ENCODE measurements at places on chromosomes 6 and 20.

GRCh38 chr20:21162631-21163030 lies 36.7 kb downstream of the KIZ start:
- DNase-seq: no peak

- no peak for DNase-seq
These were observed 107.6 kb upstream of the KHDRBS2 start for GRCh38 chr6:62393608-62394007.

DNA sequence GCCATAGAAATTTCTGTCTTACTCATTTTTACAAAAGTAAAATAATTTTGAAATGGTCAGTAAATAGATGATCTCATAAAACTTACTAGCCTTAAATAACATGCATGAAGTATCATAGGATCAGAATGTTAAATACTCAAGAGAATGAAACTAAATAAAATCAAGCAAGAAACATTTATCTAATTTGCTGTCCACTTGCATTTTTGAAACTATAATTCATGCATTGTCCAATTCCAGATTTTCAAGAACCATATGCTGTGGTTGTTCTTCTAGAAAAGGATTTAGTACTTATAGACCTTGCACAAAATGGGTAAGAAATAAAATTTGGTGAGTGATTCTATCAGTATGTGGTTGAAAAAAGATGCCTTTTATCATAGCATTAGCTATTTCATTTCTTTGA lies 107.0 kb downstream of the STXBP5 start:
- DNase-seq: no peak

DNA sequence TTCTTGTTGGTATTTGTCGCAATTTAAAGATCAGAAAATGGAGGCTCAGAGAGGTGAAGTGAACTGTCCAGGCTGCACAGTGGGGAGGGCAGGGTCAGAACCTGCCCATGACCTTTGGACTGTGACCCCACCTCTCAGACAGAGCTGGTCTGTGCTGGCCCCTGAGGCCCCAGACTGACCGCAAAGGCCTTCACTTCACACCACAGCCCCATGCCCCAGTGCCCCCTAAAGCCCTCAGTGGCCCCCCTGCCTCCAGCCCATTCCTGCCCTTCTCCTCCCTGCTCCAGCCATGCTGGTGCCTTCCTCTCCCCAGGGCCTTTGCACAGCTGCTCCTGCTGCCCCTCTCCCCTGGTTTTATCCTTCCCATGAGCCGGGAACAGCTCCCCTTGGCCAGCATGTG lies 9.4 kb upstream of the RBBP8NL start:
- no peak for DNase-seq

DNA sequence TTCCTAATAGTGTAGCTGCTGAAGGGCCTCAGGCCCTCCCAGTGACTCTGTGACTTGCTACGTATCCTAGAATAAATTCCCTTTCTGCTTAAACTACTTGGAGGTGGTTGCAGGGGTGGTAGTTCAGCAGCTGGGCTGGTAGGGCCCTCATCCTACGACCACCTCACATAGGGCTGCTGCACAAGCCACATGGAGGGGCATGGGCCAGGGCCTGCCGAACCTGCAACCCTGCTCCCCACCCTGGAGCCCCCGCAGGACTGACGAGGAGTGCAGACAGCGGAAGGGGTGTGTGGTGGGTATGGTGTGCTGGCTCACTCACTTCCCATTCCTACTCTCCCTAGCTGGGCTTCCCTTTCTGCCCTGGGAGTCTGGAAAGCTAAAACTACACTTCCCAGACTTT lies 56.2 kb upstream of the MLN start:
- no peak for DNase-seq

DNA sequence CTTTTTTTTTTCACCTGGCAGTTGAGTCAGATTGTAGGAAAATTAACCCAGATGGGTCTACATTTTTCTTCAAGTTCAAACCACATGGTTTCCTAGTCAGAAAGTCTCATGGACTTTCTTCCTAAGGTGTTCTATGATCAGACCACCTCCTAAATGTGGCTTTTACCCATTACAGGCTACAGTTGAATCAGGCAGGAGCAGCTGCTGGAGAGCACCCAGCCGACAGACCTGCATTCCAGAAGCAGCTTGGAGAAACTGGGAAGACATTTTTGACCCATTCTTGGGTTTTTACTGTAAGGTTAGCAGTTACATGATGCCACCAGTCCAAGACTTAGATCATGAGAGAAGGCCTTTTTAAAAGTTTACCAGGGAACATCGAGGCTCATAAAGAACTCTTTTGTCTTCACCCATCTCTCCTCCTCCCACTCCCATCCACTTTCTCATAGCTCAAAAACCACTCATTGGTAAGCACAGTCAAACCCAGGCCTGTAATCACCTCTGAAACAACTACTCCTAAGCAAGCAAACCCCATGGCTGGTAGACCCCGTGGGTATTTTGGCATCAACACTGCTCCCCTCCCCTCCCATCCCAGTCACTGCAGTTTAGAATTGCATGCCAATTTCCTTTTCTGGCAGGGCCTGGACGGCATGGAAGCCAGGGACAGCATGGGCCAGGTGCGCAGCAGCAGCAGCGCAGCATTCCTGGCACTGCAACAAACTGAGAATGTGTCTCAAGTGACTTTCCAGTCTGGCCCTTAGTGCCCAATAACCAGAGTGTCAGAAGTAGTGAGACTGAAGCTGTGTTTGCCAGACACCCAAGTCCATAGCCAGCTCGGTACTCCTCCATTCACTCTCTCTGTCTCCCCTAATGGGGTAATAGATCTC lies 113.7 kb downstream of the CLIC5 start:
- DNase-seq: no peak

DNA sequence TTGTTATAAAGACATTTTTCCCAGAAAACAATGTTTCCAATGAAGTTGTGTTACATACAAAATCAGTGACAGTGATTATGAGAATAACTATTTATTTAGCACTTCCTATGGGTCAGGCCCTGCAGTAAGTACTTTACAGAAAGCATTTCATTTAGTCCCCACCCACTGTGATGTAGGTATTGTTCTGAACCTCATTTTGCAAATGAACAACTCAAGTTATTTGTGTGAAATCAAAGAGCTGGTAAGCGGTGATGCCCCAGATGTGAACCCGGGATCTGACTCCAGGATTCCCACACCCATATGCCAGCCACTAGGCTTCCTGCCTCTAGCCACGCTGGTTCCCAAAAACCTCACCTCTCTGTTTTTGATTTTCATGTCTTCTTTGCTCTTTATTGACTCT lies 30.9 kb downstream of the FAXC start:
- no peak for DNase-seq

DNA sequence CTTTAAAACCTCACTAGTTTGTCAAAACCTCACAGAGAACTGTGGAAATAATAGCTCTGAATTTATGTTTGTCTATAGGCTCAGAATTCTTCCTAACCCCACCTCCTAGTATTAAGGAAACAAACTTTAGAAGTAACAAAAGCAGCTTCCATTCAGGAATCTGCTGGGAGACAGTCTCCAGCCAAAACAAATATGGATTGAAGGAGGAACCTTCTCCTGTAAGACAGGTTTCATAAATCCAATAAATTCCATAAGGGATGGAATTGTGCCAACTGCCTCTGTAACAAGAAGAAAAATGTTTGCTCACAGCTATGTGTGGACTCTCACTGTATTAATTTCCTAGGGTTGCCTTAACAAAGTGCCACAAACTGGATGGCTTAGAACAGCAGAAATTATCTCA lies 7.5 kb downstream of the SYCP2 start:
- DNase-seq: no peak

- no peak for DNase-seq
These were observed 171.7 kb upstream of the MAN1A1 start for GRCh38 chr6:119521251-119521650.

DNA sequence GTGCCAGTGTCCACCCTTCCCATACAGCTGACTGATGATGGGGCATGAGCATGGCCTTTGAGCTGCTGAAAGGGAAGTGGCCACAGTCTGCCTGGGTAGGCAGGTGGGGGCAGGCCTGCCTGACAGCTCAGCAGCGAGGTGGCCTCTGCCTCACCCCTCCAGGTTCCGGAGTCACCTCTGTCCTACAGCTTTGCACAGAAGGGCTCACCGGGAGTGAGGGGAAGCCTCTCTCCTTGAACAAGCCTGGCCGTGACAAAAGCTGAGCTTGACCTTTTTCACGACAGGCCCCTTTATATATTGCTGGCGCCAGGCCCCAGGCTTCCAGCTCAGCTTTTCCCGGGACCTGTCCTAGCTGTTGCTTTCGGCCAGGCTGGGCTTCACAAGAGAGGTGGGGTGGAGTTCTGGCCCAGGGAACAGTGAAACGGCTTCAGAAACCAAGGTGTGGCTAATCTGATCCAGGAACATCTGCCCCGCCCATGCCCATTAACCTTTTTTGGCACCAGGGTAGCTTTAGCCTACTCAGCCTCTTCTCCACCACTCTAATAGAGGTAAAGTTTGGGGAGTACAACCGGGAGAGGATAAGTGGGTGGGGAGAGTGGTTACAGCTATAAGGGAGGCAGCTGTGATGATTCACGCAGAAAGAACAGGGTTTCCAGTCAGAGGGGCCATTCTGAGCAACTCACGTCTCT lies 42.9 kb downstream of the C6orf132 start:
- no peak for DNase-seq

DNA sequence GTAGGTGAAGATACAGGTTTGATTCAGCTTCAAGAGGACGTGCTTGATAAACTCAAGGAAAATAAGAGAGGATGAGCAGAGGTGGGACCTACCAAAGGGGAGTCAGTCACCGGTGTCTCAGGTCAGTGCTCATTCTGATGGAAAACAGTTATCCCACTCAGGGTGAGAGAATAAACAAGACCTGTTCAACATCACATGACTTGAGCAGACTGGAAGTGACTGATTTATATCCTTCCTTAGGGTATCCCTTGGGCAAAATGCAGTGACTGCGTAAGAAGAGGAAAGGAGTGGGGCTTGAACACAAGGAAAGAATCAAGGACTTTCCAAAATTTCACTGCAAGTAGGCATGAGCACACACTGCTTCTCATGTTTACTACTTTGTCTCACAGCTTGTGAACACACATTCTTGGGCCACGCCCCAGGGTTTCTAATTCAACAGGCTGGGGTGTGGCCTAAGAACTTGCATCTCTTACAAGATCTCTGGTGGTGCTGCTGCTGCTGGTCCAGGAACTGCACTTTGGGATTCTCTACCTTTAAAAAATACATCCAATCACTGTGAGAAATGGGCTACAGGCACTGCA lies 11.6 kb downstream of the CST3 start:
- no peak for DNase-seq

- DNase-seq: no peak
These were observed 699.5 kb upstream of the FLRT3 start for GRCh38 chr20:15036948-15037347.

DNA sequence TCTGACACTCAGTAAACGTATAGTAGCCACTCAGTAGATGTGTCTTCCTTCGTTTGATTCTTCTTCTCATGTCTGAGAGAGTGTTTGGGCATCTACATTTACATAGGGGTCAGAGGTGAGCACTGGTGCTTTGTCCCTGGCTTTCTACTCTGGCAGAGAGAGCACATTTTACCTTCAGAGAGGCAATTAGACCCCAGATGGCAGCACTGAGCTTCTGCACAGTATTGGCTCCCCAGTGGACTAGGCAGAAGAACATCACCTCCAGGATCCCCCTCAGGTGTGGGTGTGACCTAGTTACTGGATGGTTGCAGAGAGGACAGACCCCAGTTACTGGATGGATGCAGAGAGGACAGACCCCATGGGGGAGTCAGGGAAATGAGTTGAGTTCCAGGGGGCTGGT lies 327.2 kb downstream of the DHX35 start:
- DNase-seq: no peak

DNA sequence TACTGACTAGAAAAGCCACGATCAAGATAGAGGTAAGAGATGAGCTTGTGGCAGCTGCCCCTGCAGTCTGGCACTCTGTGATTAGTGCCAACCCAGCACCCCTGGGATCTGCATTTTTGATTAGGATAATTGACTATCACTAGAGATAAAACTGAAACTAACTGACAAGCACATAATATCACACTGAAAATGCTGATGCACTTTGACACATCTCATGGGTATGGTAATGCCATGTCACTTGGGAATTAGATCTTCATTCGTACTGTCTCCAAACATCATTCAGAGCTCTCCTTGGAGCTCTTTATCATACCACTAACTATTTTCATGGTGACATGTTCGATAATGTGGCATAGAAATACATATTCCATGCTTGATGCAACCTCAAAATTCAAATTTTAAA lies 612.9 kb upstream of the BTBD3 start:
- no peak for DNase-seq

- DNase-seq: no peak
These were observed 298.3 kb upstream of the SASH1 start for GRCh38 chr6:148044261-148044751.

DNA sequence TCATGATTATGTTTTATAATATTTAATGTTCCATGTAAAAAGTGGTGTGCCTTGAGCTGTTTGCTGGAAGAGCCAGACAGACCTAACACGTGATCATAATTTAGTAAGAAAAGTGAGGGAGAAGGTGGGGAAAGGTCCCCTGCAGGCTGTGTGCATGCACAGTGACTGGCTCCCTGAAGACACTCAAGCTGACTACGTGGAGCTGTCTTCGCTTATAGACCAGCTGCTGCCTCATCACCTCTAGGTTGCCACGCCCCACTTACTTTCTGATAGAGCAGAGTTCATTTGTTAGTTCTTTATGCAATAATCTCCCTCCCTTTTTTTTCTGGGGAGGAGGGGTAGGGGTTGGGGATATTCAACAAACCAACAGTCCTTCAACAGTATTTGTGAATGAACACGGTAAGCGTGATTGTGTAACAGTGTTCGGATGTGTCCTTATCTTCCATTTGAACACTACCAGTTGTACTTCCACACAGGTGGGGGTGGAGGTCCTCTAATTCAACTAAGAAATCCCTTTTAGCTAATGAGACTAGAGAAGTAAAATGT lies 157.3 kb downstream of the BACH2 start:
- no peak for DNase-seq

- no peak for DNase-seq
These were observed 16.3 kb downstream of the SS18L1 start for GRCh38 chr20:62159839-62160238.

Data from NCI-H1436 (cell line).